ENCODE measurements at places on chromosomes 13 and 19.

DNA sequence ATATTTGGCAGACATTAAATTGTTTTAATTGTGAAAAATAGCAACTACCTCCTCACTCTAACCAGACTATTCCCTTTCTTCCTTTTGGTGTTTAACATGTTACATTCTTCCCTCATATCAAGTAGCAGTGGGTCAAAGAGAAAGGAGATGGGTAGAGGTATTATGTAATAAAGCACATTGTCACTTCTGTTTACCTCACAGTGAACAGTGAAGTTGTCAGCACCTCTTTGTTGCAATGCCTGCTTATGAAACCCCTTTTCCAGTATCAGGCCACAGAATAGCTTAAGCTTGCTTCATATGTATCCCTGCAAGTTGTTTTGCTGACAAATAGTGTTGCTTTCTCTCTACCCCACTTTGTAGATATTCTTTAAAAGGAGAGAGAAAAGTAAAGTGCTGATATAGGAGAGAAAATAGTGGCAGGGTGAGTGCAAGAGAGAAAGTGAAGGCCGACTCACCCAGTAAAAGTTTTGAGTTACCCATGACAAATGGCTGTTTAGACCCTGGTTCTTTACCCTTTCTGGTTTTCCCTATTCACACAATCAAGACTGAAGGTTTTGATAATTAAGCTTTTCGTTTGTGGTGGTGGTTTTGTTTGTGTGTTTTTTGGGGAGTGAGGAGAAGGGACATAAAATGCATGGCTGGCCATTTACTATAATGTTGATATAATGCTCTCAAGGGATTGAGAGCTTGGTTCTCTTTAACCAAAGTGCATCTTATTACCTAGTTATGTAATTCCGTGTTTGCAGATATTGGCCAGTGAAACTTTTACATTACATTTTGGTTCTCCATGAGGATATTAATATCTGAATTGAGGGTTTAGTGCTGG lies 3.7 kb downstream of the ITM2B start:
- DNase-seq = no peak

DNA sequence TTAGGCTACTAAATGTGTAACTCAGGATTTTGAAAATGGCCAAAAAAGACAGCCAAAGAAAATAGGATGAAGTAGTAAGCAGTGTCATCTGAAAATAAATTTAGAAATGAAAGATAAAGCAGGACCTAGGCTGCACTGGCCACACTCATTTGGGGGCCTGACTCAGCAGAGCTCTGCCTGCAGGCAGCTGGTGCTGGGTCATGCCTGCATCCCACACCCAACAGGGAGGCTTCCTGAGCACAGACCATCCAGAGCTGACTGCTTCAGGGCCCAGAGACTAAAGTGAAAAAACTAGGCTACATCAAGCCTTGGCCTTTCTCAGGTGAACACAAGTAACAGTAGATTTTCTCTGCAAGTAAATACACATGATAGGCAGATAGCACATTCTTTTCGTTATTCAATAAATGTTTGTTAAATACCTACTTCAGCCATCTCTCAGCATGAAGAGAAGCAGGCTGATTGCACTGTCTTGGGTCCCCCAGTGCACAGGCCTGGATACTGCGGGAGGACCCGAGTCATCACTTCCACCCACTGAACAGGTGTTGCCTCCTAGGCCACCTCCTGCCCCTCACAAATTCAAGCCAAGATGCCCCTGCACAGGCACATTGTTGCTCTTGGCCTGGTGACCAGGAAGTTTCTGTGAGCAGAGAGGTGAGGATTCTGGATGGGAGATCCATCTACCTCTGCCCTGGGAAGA lies 284.0 kb downstream of the OXGR1 start:
- no peak for DNase-seq

- no peak for DNase-seq
Measured at GRCh38 chr19:8336072-8336569, 6.9 kb downstream of the KANK3 start.

DNA sequence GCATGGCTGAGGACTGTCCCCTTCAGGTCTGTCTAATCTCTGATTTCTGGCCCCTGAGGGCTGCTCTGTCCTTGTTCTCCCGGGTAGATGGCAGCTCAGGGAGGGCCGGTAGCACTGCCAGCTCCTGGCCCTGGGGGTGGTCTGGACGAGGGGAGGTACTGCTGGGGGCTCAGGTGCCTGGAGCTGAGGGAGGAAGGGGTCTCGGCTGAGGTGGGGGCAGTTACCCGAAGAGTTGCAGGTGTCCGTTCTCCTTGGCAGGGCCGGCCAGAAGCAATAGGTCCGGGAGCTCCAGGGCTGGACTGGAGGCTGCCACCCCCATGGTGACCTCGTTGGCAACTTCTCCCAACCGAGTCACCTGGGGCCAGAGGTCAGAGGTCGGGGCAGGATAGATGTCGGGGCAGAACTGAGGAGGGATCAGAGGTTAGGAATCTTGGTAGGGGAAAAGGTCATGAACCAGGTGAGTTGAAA lies 1.2 kb upstream of the EMC10 start:
- no peak for DNase-seq

- no peak for DNase-seq
Measured at GRCh38 chr19:34788074-34788473, 15.1 kb upstream of the ZNF599 start.

DNA sequence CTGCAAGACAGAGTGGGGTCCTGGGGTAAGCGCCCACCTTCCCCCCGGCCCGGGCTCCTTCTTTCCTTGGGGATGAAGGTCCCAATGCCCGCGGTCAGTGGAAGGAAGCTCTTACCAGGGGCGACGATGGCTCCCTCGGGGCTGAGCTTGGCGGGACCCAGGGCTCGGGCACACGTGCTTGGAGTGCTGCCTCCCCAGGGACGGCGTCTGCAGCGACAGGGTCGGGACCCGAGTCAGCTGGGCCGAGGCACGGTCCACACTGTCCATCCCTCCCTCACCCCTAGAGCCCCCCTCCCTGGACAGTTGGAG lies 3.5 kb downstream of the JSRP1 start:
- DNase-seq = no peak

GRCh38 chr13:52461265-52461664 lies 6.0 kb downstream of the CKAP2 start:
- no peak for DNase-seq

DNA sequence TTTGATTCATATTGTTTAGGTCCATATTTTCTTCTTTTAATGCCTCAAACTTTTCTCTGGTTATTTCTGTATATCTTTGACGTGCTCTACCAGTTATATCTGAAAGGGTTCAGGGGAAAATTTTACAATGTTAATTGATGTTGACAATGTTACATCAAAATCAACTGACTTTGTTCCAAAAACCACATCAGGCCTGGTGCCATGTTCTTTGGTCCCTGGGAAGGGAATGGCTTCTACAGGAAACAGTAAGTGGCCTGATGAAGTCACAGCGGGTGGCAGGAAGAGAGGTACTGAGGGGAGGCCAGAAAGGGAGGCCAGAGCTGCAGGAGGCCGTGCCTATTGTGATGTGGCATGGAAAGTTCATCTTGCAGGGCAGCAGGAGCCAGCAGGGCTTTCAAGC lies 38.2 kb downstream of the CEP89 start:
- DNase-seq = no peak

DNA sequence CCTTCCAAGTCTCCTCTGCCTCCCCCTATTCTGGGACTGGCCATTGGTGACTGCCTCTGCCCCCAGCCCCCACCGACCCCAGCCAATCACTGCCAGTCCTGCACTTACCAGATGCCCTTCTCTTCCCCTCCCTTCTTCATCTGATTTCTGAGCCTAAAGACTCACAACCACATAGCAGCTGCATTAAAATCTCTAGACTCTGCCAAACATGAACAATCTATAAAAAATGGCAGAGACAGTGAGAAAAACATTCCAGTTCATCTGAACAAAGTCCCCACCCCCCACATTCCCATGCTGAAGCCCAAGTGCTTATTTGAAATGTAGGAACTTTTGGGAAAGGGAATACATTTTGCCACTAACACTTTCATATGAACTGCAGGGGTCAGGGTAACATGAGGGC lies 60.8 kb downstream of the KCTD12 start:
- no peak for DNase-seq

DNA sequence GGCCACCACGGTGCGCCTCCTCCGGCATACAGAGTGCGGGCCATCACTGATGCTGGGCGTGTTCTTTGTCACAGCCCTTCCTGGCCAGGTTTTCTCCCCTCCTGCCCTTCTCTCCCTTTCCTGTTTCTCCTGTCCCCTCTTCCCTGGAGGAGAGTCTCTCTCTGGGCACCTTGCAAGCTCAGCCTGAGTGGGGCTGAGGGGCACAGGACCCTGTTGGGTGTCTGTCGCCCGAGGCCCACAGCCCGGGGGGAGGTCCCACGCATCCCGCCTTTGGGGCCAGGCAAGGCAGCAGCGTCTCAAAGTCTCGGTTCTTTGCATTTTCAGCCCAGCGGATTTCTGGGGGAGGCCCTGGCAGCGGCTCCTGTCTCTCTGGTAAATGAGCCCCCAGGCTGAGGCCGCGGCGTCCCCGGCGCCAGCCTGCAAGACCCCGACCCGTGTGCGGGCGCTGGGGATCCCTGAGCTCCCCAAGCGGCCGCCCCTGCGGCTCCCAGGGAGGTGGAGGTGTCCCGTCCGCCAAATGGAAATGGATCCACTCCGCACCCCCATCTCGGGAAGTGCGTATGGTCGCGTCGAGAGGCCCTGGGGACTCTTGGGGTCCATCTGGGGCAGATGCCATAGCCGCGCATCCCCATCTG lies 47.2 kb downstream of the COMP start:
- DNase-seq = no peak

DNA sequence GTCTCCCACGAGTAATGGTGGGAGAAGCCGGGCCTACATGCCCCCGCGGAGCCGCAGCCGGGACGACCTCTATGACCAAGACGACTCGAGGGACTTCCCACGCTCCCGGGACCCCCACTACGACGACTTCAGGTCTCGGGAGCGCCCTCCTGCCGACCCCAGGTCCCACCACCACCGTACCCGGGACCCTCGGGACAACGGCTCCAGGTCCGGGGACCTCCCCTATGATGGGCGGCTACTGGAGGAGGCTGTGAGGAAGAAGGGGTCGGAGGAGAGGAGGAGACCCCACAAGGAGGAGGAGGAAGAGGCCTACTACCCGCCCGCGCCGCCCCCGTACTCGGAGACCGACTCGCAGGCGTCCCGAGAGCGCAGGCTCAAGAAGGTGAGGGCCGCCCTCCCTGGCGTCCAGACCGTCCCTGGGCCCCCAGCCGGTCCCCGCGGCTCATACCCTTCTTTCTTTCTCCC lies 1.4 kb upstream of the USF2 start:
- DNase-seq = no peak

- peak; percentile 99 for DNase-seq
Measured at GRCh38 chr19:38263689-38264485, 486 bp upstream of the SPINT2 start.

GRCh38 chr13:37645181-37645740 lies 46.7 kb upstream of the POSTN start:
- no peak for DNase-seq

DNA sequence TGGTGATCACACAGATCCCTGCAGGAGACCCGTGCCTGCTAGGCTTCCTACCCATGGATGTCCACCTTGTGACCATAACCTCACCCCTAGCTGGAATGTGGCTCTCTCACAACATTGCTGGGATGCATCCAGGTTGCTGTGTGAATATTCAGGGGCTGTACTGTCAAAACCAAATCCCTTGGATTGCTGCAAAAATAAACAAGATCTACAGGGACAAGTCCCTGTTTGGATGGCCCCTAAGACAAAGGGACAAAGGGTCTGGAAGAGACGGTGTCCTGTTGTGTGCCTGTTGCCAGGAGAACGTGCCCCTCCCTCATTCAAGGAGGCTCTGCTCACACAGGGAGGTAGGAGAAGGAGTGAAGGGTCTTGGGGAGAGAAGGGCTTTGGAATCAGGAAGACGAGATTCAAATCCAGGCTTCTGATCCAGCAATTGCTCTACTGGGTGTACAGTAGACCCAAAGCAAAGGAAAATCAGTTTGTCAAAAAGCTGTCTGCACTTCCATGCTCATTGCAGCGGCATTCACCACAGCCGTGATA lies 89.2 kb upstream of the WASF3 start:
- no peak for DNase-seq

DNA sequence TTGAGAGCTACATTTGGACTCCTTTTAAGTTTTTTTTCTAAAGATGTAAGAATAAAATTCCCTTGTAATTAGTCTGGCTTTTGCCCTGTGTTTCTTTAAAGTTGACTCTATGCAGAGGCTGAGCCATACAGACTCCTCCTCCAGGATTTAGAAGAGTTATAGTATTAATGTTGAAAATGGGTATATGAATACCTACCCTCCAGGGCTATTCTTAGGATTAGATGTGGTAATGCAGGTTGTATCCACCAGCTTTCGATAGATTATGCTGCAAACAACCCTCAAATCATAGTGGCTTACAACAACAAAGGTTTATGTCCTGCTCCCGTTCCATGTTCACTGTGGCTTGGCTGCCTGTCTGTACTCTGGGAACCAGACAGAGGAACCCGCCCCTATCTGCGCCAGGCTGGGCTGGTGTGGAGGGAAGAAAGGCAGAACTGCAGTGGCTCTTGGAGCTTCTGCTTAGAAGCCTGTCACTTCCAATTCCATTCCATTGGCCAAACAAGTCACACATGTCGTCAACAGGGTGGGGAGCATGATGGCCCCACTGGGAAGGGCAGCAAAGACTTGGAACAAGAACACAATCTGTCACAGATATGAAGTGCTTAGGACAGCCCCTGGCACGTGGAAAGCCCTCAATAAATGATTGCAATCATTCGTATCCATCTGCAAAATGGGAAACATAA lies 290.8 kb downstream of the FOXO1 start:
- DNase-seq = no peak

DNA sequence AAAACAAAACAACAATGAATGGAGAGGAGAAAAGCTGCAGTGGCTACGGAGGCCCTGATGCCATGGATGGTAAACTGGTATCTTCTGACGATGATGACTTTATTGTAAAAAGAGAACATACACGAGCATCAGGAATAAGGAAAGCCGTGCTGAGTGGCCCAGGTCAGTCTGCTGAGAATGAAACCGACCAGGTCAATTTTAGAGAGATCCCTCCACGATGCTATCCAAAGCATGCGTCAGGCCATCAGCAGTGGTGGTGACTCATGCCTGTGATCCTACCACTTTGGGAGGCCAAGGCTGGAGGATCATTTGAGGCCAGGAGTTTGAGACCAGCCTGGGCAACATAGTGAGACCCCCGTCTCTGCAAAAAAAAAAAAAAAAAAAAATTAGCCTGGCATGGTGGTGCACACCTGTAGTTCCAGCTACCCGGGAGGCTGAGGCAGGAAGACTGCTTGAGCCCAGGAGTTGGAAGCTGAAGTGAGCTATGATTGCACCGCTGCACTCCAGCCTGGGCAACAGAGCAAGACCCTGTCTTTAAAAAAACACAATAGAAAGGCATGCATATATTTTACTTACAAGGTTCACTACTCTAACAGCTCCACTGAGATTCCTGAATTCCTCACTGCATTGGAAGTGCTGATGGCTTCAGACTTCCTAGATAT lies 62.3 kb downstream of the GADD45B start:
- DNase-seq = no peak

DNA sequence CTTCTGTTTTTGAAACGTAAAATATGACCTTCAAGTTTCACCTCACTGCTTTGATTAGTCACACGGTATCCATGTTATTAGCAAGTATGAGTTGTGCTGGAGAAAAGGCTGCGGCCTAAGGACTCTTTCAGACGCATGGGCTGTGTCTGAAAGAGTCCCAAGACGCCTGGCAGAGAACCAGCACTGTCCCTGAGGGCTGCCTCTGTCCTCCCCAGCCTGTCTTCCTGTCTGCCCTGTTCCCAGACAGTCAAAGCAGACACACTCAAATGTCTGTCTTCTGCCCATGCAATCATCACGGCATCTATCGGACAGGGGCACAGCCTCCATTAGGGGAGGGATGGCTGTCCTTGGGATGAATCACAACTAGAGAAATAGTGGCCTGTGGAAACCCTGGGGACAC lies 65.5 kb downstream of the DPY19L3 start:
- DNase-seq = no peak
